ENCODE measurements at places on chromosomes 2 and 18.

GRCh38 chr2:191544461-191545062, 133.4 kb upstream of the NABP1 start:
- no peak for DNase-seq

DNA sequence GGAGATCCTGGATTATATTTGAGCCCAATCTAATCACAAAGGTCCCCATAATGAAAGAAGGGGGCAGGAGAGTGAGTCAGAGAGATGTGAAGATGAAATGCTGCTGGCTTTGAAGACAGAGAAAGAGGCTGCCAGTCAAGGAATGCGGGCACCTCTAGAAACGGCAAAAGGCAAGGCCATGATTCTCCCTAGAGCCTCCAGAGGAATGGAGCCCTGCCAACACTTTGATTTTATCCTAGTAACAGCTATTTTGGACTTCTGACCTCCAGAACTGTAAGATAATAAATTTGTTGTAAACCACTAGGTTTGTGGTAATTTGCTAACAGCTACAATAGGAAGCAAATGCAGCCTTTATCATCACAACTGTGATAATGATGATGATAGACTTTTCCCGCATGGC, 32.9 kb downstream of the LBH start:
- DNase-seq: no peak

- DNase-seq: no peak
These were observed 123.0 kb downstream of the MAP4K4 start for GRCh38 chr2:101820519-101820918.

DNA sequence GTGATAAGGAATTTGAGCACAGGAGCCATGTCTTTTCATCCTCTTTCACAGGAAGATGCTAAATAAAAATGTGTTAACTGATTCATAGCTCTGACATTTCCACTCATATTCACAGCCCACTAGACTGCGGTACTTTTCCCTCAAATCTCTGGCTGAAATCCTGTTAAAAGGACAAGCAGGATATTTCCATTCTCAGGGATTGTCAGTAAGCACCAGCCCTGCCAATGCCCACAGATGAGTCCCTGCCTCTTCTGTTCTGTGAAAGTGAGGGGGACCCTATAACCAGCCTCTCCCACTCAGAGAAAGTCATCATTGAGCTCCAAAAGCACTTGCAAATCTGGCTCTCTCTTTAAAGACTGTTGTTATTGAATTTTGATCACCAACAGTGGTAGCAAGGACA, 440.5 kb downstream of the SETBP1 start:
- no peak for DNase-seq

DNA sequence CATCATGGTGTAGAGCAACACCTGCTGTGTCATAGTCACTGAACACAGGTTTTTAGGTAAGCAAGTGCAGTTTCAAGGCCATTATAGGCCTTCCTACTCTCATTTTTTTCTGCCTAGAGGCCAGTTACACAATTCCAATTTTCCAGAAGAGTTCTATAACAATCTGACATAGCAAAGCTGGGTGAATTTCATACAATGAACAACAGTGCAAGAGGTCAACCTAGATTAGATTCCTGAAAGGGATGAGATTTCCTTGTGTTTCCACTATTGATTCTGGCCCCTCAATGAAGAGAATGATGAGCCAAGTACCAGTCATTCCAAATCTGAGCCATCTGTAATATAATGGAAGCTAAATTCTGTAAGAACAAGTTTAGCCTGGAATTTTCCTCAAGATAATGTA, 15.3 kb upstream of the CD28 start:
- no peak for DNase-seq

GRCh38 chr2:47299555-47299954, 103.4 kb upstream of the MSH2 start:
- DNase-seq: no peak

GRCh38 chr2:224241001-224241400, 160.9 kb downstream of the FAM124B start:
- DNase-seq: no peak

- DNase-seq: no peak
These were observed 1.3 kb downstream of the SP9 start for GRCh38 chr2:174335988-174336500.

- DNase-seq: no peak
These were observed 83.8 kb upstream of the RIOK3 start for GRCh38 chr18:23369266-23369665.

- no peak for DNase-seq
These were observed 276.1 kb upstream of the PKDCC start for GRCh38 chr2:41771710-41772109.

Data from cerebellar nuclear complex (tissue), 1 donor.